Central memory CD4-positive, alpha-beta T cell (primary cell): ENCODE measurements at places on chromosomes 5 and 9.

DNA sequence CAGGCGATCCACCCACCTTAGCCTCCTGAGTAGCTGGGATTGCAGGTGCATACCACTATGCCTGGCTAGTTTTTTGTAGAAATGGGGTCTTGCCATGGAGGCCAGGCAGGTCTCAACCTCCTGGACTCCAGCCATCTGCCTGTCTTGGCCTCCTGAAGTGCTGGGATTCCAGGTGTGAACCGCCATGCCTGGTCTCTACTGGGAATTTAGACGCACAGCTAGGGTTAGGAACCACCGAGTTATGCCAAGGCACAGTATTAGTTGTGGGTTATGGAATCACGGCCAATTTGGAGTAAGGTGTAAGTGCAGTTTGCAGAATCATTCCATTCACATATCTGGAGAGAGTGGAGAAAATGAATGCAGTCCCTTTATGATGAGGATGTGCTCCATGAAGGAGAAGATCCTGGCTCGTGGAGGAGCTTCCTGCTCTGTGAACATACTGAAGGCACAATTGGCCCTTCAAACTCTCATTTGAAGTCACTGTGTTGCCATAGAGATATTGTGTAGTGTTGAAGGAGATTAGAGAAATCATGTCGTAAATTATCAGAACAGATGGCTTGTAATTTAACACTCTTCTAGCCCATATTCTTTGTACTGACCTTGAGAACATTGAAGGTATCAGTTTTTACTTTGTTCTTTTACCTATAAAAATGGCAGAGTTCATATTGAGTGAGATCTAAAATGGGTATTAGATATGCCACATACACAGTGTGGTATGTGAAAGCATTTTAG, 18.8 kb downstream of the TRIO start:
- no peak for DNase-seq

DNA sequence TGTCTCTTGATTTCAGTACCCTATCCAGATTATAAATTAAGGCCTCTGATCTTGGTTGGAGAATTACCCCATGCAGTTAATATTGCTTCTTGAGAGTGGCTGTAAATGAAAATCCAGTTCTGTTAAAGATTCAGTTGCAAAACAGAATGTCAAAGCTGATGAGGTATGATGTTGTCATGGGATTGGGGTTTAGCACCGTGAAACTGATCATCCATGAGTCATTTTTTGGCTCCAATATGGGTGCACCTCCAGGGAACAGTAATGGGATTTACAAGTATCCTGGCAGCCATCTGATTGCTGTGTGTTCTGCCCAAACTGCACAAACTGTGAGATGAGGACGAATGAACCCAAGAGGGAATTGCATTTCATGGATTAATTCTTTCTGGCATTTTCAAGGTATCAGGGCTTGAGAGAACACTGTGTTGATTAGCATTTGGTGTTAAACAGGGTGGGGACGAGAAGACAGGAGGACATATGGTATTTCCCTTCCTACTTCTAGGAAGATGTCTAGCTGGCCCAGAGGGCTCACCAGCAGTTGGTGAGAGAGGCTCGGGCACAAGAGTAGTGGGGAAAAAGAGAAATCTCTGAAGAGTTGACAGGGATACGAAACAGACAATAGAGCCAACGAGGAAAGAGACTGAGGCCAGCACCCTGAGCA, 214.7 kb downstream of the GAS1 start:
- no peak for DNase-seq

GRCh38 chr9:128024761-128025308, 42.3 kb downstream of the NAIF1 start:
- no peak for DNase-seq

DNA sequence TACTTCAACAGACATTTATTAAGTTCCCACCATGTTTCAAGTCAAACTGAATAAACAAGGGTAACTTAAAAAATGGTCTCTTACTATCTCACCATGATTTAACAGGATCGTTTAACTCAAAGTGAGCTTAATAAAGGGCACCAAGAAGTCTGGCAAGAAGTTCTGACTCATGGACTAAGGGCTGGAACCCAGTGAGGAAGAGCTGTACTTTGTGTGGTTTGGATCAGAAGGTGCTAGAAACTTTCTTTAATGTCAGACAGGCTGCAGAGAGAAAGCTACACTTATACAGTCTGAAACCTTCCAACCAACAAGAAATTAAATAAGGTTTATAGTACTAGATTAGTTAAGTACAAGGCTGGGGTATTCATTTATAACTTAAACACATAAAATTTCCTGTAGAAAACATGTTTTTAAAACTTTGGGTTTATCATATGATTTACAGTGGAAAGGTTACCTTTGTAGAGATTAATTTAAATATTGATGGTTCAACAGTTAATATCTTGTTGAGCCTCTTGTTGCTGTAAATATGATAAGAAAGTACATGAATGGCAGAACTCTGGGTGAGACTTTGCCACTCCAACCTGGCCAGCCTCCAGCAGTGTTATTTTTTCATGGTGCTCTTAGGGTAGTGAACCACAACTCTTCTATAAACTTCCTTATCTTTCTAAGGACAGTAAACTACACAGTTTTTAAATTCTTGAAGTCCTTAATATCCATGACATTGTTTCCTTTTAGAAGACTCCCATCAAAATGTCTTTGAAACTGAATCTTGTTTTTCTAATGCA, 162.8 kb downstream of the MAN2A1 start:
- no peak for DNase-seq

DNA sequence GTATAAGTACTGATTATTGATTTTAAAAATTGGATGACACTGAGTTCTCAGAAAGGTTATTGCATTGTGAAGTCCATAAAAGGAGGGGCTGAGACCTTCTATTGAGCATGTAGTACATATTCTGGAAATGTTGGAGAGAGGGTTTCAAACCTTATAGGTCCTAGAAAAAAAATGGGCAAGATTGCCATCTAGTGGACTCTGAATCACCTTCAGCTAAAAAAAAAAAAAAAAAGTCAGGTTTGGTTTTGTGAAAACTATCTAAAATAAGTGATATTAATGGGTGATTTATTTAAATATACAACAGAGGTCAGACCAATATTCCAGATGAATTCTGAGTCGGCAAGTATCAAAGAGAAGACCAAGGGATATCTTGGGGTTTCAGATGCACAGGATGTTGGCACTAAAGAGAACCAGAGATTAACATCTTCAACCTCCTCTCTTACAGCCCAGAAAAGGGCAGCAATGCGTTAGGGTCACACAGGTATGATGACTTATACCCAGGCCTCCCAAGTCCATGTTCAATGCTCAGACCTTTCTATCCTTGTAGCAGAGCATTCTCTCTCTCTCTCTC, 109.8 kb upstream of the NMUR2 start:
- DNase-seq, result no peak

DNA sequence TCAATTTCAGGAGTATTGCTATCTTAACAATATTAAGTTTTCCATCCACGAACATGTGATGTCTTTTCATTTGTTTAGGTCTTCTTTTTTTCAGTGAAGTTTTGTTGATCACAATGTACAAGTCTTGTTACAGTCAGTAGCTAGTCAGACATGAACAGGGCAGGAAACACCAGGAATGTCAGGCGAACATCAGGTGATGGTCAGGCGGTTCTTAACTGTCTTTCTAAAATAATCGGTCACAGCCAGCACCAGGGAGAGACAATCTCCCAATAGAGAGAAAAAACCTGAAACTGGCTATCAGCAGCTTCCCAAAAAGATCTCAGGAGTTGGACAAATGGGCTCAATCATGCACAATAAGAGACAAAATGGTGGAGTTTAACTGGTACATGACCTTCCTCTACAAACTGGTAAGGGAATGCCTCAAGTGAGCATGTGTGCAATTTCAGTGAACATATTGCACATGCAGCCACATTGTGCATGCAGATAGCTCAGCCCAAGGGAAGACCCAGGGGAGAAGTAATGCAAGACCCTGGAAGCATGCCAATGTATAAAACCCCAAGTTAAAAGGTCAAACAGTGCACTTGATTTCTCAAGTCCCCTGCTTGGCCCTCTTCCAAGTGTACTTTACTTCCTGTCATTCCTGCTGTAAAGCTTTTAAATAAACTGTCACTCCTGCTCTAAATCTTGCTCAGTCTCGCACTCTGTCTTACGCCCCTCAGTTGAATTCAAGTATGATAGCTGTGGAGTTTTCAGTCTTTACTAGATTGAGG, 176.1 kb upstream of the RASEF start:
- no peak for DNase-seq

GRCh38 chr9:101354765-101355708, 29.8 kb downstream of the BAAT start:
- DNase-seq, result no peak

- DNase-seq, result no peak
Measured at GRCh38 chr9:107749787-107750444, 260.3 kb upstream of the KLF4 start.

DNA sequence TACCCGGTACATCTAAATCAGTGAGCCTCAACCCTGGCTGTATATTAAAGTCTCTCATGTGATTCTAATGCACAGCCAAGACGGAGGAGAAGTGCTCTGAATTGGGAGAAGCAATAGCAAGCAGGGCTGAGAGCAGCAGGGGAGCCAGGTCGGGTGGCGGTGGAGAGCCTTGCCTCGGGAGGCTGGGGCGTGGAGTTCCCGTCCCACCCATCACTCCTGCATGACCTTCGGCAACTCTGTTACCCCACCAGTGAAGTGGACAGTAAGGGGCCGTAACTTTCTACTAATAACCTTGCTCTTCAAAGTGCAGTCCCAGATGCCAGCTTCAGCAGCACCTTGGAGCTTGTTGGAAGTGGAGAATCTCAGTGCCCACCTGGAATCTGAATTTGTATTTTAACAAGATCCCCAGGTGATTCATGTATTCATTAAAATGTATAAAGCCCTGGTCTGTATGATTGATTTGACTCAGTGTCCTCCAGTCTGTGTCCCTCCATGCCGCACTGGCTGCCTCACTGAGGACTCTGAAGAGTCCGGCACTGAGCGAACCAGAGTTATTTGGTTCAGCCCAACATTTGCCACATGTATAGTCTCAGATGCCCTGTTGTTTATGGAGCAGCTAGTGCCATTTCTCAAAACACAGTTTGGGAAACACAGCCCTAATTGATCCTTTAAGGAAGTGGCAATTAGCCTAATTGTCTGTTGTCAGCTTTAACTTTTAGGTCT, 6.5 kb downstream of the ERGIC1 start:
- no peak for DNase-seq

GRCh38 chr9:91735049-91735448, 215.0 kb downstream of the ROR2 start:
- no peak for DNase-seq

- no peak for DNase-seq
Measured at GRCh38 chr5:106113922-106114321, 1556.8 kb downstream of the EFNA5 start.

DNA sequence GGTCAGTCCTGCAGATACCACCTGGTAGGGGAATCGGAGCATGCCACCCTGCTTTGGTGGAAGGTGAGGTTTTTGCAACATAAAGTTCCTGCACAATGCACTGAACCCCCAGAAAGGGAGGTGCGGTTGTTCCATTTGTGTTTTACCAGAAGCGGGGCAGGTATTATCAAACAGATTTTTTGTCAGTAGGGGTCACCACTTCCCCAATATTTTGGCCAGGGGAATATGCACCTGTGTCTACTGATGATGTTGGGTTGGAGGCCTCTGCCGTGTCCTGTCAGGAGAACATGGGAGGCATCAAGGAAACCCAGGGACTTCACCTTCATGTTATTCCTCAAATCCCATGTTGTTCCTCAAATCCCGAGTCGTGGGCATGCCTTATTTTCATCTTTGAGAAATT, 438.7 kb downstream of the NTRK2 start:
- DNase-seq, result no peak

DNA sequence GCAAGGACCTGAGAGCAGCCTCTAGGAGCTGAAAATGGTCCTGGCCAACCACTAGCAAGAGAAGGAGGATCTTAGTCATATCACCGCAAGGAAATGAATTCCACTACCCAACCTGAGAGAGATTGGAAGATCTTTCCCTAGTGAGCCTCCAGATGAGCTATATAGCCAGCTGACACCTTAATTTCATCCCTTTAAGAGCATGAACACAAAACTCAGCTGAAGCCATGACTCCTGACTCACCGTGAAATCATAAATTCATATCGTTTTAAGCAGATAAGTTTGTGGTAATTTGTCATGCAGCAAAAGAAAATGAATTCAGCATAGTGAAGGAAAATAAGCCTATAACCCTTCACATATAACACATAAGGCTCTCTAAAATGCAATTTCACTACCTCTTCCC, 23.5 kb downstream of the MAPKAP1 start:
- DNase-seq, result no peak

DNA sequence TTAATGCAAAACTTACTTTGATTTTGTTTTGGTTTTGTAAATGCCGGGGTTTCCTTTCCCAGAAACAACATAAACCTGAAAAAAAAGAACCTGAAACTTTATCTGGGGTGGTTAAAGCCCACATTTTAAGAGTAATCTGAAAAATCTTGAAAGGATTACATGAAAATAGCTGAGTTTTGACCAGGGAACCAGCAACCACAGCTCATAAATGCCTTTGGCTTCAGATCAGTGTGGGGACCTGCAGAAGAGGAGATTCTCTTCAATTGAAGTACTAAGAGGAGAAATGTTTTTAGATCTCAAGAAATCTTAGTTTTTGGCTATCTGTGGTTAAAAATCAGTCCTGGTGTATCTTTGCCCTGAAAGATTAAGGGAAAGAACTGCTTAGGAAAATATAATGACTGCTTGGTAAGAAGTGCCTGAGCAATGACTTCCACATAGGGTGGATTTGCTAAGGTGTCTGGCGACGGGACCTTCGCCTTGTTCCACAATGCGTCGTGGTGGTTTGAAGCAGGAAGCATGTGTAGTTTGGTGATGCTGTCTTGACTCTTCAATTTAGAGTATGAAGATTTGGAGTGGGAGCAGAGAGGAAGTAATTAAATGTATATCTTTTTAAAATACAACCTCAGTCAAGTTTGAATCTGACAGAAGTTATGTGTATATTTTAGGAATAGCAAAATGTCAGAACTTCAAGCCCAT, 186.5 kb downstream of the MAN2A1 start:
- no peak for DNase-seq

- no peak for DNase-seq
Measured at GRCh38 chr5:115325296-115325959, 29.0 kb upstream of the CCDC112 start.

- no peak for DNase-seq
Measured at GRCh38 chr9:14372437-14373335, 58.7 kb upstream of the NFIB start.

GRCh38 chr9:134551644-134552348, 89.8 kb upstream of the COL5A1 start:
- DNase-seq, result no peak
